ENCODE measurements at places on chromosomes 13 and 19.
A peak's percentile ranks its signal among the peaks of the same experiment; 100 is the strongest.

DNA sequence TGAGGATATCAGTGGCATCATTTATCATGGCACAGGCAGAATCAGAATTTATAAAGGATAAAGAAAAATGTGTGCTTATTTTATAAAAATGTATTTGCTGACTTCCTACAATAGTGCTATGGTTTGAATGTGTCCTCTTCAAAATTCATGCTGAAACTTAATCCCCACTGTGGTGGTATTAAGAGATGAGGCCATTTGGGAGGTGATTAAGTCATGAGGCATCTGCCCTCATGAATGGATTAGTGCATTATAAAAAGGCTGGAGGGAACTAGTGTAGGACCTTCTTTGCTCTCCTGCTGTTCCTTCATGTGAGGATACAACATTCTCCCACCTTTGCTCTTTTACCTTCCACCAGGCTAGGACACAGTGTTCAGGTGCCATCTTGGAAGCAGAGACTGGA lies 212.8 kb downstream of the RFC3 start:
- DNase-seq, result no peak

- no peak for DNase-seq
Observed at GRCh38 chr19:8396185-8396562, 6.0 kb downstream of the RAB11B start.

- DNase-seq, result no peak
Observed at GRCh38 chr13:94707400-94708021, 4.8 kb downstream of the SOX21 start.

DNA sequence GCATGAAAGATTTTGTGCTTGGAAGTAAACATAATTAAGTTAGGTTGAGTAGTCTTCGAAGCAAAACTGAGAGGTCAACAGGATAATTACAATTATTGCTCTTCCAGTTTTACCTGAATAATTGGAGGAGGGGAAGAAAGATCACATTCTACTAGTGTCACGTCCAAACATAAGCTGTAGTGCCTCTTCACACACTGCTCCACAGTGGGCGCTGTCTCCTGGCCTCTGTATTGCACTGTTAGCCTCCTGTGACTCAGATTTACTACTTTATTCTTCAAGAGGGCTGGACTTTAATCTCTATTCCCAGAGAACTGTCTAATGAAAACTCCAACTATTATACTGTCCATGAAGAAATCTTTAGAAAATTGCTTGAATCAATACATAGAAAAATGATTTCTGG lies 62.9 kb downstream of the TRPC4 start:
- DNase-seq, result no peak

DNA sequence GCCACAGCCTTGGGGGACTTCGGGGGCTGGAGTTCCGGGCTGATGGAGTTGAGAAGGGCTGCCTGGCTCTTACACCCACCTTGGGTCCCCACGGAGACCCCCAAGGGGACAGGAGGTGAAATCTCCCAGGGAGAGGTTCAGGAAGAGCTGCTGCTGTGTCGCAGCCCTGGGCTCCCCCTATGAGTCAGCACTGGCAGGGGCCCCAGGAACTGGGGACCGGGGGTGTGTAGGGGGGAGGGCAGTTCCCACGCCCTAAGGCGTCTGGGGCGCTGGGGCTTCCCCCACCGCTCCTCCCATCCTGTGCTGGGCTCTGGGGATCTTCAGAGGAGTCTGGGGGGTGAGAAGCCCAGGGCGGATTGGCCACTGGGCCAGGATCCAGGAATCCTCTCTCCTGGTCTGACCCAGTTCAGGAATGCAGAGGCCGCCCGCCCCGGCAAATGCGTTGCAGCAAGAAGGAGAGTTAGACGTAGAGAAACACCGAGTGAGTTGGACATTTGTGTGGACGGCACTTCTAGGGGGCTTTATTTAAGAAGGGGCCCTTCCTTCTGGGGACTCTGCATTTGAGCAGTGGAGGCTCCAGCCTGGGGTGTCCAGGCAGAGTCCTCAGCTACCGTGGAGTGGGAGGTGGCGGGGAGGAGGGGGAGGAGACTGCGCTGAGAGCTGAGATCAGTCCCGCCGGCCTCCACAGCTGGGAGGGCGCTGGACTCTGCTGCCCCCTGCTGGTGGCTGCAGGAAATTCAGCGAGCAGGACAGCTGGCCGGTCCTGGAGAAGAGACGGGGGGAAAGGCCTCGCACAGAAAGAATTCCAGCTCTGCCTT lies 15.0 kb upstream of the NANOS3 start:
- peak; percentile 85 for DNase-seq

GRCh38 chr13:39688699-39689405 lies 33.4 kb downstream of the COG6 start:
- no peak for DNase-seq

DNA sequence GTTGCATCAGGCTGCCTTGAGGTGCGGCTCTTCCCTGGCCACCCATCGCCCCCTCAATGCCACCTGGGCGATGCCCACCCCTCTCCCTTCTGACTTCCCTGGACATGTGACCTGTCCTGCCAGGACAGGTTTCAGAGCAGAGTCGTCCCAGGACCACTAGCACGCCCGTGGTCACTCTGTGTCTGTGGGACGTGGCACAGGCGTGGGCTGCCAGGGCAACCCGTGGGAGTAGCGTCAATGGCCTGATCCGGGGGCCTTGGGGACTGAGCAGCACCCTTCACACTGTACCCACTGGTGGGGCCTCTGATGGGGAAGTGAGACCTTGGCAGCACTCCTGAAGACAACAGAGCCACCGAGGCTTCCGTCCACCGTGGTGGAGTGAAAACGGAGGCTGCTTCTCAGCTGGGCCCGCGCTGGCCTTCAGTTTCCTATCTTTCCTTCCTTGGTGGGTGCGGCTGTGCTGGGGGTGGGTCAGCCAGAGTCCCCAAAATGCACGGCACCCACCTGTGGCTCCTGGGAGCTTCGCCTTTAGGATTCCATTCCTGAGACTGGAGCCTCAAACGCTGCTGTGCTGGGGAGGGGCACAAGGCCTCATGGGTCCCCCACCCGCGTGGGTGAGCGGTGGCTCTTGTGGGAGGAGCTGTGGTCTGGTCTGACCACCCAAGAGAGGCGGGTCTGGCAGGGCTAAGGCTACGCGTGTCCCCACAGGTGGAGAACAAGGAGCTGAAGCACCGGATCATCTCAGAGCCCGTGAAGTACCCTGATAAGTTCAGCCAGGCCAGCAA lies 26.7 kb upstream of the TMEM255B start:
- no peak for DNase-seq

- DNase-seq, result no peak
Observed at GRCh38 chr13:36891752-36892151, 28.3 kb downstream of the SMAD9 start.

DNA sequence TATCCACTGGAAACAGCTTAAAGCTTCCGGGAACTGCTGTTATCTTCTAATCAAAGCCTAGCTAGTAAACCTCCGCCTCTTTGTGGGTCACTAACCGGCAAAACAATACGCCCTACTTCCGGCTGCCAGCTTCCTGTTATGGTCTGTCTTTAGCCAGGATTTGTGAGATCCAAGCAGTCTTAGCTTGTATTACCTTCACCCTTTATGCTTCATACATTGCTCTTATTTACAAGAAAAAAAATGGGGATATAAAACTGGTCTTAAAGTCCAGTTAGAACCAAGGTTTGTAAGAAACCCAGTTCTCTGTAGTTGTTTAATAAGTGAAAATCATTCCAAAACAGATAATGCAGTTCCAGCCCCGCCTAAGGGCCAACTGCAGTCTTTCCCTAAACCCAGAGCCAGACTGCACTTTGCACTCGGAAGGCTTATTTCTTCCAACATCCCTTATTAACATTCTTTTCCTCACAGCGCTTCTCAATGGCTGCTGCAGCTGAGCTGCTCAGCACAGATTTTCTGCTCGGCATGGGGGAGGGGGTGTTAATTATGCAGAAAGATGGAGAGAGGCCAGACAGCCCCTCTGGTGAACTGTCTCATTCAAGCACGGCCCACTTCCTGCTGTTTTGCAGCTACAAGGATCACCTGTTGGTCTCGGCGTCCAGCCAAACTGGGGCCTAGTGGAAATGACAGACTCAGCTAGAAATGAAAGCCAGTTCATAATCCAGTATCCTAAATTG lies 368.4 kb downstream of the KLF12 start:
- DNase-seq, result peak; percentile 34

GRCh38 chr13:42011601-42012350 lies 36.7 kb upstream of the DGKH start:
- DNase-seq, result no peak

- DNase-seq, result no peak
Observed at GRCh38 chr13:112792511-112792910, 102.7 kb downstream of the ATP11A start.

DNA sequence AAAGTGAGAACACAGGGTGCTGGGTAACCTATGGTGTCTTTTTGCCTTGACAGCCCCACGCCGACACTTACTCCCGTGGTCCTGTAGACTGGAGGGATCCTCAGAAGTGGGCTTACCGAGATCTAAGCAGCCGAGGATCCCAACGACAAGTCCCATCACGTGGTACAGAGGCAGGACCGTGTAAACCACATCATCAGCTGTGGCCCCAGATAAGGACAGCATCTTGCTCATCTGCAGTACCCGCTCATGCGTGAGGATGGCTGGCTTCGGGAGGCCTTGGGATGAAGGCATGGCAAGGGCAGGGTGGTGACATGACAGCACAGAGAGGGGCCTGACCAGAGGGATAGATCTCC lies 2.1 kb downstream of the SLC27A5 start:
- DNase-seq, result no peak

- DNase-seq, result no peak
Observed at GRCh38 chr13:112851107-112852038, 117.6 kb upstream of the MCF2L start.

DNA sequence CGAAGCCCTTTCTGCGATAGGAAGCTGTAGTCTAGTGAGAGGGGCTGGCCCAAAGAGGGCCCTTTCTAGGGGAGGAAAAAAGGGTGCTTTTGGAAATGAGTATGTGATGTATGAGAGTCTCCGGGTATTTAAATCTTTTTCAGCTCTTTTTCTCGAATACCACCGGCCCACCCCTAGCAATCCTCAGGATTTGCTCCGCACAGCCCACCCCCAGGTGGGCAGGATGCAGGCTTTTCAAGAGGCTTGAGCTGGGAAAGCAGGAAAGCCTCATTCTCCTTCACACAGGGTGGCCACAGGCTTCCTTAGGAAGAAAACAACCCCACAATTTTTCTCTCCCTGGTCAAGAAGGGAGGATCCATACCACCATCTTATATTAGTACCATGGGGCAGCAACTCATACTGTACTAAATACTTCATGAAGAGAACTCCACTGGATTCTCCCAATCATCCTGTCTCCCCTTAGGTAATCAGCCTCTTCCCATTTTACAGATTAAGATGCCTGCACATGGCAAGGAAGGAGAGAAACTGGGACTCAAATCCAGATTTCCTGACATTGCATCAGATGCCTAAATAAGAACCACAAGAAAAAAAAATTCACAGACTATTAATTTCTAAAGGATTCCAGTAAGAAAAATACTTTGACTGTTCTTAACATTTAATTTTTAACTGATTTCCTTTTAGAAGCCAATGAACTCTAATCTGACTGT lies 84.4 kb downstream of the STK24 start:
- no peak for DNase-seq

- no peak for DNase-seq
Observed at GRCh38 chr13:70755456-70755855, 647.2 kb upstream of the KLHL1 start.
